Suppressor macrophage treated with lipopolysaccharide for 4 hours (primary cell): ENCODE measurements at places on chromosomes 6 and 20.

DNA sequence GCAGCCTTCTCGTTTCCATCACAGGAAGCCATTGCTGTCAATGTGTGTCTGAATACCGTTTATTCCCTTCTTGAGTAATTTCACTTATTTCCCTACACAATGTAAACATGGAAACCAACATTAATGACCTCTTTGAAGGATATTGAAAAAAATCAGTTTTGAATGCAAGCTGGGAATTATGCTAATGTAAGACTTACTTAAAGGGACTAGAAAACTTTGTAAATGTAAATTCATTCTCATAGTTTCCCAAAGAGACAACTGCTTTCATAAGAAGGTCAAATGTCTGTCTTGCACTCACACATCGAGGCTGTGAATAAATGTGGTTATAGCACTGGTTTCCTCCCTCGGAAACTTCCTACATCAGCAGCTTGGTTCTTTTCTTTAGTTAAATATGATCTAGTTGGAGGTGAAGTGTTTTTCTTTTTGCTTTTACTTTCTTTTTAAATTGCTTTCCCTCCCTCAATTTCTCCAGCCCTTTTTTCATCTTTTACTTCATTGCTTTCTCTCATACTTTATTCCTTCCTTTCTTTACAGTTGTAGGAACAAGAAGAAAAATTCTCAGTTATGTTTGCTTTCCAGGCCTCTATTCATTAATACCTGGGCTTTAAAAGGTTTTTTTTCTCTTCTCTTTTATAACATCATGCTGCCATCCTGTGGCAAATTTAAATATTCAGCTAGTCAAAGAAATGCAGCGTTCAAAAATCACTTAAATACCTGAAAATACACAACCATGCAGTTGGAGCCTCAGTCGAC is 108.3 kb downstream of the TNFAIP3 start:
- DNase-seq = peak; percentile 62

- DNase-seq = no peak
Observed at GRCh38 chr6:35170891-35171290, 29.8 kb upstream of the TCP11 start.

DNA sequence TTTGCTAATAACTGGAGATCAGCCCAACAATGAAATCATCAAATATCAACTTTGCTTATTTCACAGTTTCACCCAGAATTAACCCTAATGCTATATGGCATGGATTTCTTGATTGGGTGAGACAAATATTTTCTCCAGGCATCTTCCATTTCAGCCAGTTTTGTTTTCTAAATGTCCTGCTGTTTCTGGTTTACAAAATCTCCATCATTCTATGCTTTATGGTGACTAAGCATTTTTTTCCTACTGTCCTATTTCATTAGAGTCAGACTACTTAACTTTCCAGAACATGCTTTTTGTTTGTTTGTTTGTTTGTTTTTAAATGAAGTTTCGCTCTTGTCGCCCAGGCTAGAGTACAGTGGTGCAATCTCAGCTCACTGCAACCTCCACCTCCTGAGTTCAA is 59.5 kb upstream of the EXOC2 start:
- DNase-seq = no peak

DNA sequence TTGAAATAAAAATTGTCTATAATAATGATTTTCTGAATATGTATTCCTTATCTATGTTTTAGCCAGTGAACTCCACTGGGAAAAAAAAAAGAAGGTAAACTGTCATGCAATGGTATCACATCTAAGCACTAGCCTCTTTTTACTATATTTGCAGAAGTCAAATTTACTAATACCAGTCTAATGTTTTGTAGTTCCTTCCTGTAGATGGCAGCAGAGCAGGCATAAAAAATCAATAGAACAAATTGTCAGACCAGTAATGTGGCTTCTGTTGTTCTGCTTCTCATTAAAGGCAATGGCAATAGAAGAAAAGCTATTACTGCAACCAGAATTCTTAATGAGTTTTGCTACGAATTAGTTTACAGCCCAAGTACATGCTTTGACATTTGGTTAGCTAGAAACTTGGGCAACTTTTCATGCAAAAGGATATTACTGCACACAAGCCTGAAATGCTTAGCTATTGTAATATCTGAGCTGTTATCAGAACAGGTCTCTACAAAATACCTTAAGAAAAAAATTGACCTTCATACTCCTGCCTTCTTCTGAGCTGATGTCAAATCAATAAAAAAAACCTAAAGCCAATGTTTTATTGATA is 476.9 kb downstream of the KHDRBS2 start:
- peak; percentile 18 for DNase-seq

DNA sequence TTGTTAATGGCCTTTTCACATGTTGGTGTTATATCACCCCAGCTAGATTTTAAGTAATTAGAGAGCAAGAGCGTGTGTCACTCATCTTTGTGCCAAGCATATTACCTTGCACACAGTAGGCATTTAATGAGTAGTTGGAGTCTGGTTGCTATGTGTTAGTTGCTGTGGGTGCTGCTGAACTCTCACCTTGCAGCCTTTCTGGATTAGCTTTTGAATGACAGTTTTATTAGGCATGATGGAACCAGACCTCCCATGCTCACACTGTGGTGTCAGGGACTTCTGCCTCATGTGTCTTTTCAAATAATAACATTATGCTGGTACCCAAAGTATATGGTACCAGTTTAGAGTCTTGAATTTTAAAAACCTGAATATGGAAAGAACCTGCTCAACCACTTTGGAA is 55.9 kb downstream of the TRAF3IP2 start:
- no peak for DNase-seq

DNA sequence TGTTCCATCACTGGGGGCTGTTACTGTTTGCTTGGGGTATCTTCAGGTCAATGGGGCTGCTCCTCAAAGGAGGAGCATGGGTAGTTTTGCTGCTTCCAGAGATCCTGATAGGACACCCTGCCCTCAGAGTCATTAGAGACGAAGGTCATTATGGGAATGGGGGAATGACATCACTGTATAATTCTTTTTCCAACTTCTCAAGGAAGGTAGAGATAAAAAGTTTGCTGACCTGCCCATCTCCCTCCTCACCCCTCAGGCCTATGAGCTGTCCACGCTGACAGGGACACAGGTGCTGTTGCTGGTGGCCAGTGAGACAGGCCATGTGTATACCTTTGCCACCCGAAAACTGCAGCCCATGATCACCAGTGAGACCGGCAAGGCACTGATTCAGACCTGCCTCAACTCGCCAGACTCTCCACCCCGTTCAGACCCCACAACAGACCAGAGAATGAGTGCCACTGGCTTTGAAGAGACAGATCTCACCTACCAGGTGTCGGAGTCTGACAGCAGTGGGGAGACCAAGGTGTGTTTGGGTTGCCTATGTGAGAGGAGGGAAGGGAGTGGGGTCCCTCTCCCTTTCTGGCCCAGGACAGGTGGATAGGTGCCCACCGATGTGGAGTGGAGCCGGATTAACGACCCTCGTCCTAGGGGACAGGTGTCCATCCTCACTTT is 2.7 kb downstream of the SRF start:
- no peak for DNase-seq

GRCh38 chr6:5130135-5130866 is 45.2 kb downstream of the PPP1R3G start:
- no peak for DNase-seq

DNA sequence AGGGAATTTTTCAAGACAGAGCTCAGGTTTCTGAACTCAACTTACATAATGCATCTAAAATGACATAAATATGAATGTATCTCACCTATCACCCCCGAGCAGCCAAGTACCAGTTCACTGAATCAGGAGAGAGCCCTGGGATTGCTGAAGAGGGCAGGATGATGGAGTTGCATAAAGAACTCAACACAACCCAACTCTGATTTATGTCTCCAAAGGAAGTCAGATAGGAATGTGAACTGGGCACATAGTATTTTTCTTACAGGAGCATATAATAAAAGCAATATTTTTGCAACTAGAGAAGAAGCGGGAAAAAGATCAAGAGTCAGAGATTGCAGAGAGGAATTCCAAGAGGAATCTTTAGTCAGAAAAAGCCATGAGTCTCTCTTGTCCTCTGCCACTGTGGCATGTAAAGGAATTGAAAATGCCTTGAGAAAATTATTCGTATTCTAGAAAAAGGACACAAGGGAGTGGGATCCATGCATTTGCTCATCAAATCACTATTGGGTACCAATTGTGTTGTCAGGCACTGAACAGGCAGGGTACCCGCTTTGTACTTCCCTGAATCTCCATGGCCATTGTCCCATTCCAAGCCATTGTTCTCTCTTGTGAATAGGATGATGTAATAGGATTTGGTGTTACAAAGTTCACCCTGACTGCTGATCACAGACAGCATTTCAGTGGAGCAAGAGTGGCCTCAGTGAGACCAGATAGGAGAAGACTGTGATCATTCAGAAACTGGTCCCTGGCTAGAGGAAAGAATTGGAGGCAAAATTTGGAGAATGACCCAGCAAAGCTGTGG is 16.3 kb downstream of the RIN2 start:
- DNase-seq = no peak

- no peak for DNase-seq
Observed at GRCh38 chr20:57323034-57323433, 6.6 kb upstream of the SPO11 start.

- DNase-seq = no peak
Observed at GRCh38 chr6:162722633-162723032, 4.9 kb downstream of the PRKN start.

- peak; percentile 31 for DNase-seq
Observed at GRCh38 chr6:131136021-131136786, 937 bp downstream of the AKAP7 start.

DNA sequence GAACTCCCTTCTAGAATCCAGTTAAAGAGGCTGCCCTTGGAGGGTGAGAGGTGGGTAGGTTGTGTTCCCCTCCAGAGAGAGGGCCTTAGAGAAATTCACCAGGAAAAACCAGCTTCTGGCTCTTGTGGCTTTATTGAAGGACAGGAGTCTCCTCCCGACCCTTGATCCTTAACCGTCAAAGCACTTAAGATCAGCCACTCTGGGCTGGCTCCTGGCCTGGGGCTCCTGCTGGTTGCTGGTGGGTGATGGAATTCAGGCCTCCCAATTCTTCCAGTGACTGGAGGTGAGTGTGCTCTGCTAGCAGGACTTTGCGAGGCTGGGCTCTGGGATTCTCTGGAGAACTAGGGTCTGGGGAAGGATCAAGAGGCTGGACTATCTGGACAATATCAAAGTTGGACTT is 75.6 kb upstream of the LGSN start:
- no peak for DNase-seq

- DNase-seq = no peak
Observed at GRCh38 chr6:26088344-26088743, 1.1 kb downstream of the HFE start.

- no peak for DNase-seq
Observed at GRCh38 chr20:61299618-61300017, 47.6 kb downstream of the CDH4 start.

- DNase-seq = no peak
Observed at GRCh38 chr20:64113796-64114355, 6.5 kb upstream of the NPBWR2 start.

DNA sequence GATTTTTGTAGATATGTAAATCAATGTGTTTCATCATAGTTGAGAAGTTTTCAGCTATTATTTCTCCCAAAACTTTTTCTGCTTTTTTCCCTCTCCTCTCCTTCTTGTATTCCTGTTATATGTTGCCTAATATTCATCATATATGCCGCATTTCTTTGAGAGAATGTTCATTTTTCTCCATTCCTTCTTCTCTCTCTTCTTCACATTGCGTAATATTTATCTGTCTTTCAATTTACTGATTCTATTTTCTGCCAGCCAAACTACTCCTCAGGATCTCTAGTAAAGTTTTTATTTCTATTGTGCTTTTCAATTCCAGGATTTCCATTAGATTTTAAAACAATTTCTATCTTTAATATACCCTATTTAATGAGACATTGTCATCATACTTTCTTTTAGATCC is 896.8 kb downstream of the EPHA7 start:
- no peak for DNase-seq

DNA sequence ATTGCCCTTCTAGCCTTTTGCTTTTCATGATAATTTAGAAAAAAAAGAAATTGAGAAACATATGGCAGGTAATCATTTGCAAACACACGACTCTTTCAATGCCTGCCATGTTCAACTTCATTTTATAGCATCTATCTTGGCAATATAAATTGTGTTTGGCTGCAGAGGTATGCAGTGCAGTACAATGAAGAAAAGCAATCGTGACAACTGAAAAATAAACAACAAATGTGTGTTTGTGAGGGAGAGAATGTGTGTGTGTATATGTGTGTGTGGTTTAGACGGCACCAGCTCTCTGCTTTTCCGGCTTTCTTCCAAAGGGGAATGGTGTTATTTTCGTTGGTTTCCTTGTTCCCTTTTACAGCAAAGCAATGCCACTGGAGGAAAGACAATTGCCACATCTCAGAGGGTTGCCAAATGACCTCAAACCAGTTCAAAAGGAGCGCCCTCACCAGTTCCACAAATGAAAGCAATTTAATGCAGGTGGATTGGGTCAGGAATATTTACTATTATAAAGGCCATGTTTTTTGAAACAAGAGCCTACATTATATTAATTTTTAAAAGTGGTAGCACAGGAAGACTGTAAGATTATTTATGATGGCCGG is 587.2 kb downstream of the PRKN start:
- peak; percentile 57 for DNase-seq

DNA sequence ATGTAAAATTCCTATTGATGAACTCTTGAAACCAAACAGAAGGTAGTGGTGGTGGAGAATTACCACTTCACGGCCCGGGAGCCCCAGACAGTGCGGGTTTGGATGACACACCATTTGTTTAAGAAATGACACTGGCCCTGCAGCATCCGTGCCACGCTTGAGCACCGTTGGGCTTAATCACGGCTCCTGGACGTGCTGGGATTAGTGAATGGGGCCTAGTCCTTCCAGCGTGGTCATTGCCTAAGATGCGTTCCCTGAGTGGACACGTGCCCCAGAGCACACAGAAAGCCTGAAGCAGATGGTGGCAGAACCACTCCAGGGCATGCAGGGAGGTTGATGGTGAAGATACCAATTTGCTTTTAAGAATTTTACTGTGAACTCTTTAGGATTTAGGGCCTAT is 14.5 kb downstream of the STX16 start:
- DNase-seq = no peak

- no peak for DNase-seq
Observed at GRCh38 chr6:48826901-48827701, 636.0 kb downstream of the MMUT start.

DNA sequence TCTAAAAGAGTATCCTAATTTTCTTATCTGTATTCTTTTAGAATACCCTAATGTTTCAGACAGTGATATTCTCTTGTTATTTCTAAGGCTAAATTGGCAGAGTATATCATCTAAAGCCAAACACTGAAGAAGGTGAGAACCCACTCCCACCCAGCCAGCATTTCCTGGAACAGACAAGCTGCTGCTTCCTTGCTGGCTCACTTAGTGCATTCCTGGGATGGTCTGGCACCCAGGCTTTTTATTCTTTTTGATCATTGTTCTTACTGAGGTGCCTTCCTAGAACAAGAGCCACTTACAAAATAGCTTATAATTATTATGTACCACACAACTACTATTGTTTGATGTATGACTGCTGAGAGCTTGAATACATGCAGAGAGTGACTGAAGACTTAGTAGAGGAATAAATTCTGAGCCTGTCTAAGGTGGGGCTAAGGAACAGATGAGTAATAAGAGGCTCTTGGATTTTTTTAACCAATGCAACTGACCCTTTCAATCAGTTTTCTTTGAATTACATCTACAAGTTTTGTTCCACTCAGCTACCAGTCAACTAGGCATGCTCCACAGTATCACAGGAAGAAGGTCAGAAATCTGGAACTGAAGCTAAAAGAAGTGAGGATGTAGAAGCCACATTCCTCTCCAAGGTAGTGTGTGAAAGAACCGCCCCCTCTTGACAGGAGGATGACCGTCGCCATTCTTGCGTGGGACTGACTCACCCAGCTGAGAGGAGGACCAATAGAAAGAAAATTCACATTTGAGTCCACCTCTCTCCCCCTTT is 30.1 kb downstream of the PRPH2 start:
- DNase-seq = no peak

- DNase-seq = peak; percentile 2
Observed at GRCh38 chr6:49463612-49463967, 420 bp downstream of the CENPQ start.

- no peak for DNase-seq
Observed at GRCh38 chr20:12838261-12838866, 170.4 kb upstream of the SPTLC3 start.
